Stimulated activated naive CD8-positive, alpha-beta T cell treated with anti-CD3 and anti-CD28 coated beads, Interleukin-15, amount 100 ng/mL, for 72 hours (primary cell): ENCODE measurements at places on chromosomes 3 and 15.

DNA sequence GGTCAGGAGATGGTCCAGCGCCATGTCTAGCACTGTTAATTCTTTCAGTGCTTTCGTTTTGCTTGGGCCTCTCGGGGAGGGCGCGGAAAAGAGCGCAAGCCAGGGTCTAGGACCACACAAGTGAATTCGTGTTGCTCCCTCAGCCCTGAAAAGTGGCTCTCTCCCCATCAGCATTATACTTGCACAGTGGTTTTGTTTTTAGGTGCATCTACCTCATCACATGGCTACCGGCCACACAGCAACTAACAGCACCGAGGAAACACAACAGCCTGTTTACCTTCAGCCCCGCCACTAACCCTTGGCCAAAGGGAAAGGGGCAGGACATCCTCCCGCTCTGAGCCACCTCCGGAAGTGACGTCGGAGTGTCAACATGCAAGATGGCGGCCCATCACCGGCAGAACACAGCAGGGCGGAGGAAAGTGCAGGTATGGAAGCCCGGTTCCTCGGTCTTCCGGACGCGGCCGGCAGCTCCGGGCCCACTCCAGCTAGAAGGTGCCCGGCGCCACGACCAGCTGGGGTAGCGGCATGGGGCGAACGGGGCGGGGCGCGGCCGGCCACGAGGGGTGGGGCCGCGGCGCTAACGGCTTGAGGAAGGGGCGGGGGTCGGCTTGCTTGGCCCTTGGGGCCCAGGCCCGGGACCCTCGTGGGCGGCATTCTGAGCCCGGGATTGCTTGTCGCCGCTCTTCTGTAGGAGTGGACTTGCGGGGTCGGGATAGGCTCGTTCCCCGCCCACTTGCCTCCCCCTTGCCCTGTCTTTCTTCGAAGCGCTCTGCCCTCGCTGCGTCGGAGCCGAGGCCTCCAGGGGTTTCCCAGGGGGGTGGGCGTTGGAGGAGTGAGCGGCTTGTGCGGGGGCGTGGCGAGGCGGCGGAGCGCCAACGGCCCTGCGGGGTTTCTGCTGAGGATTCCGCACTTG, at the start of the genes SCN11A and WDR48:
Gene SCN11A (minus strand): TSS at position 296 of the 913 bp plus-strand sequence. CDS start 101,582 bp downstream, outside the sequence.
Gene WDR48 (plus strand): TSS at position 368 of the 913 bp plus-strand sequence. CDS start 10 bp downstream, at position 378.
- DNase-seq, result peak; percentile 85

- no peak for DNase-seq
Observed at GRCh38 chr3:71185733-71186455, 397.6 kb downstream of the FOXP1 start.

- DNase-seq, result no peak
Observed at GRCh38 chr15:65081758-65082157, 5.2 kb downstream of the KBTBD13 start.

GRCh38 chr15:66752078-66752477, 50.0 kb downstream of the SMAD6 start:
- no peak for DNase-seq

DNA sequence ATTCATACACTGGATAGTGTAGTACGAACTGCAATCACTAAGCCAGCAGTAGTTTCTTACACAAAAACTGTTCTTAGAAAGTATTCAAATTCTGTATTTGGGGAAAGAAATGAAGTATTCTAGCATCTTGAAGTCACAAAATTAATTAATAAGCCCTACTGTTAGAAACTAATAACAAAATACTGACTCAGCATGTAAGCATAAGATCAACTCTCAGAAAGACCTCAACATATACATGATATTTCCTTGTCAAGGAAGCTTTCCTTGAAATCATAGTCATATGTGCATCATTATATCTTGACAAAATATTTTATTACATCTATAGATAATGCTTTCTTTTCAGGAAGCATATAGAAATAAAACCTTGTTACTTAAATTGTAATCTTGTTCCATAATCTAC, 115.5 kb upstream of the GOLGA6L6 start:
- DNase-seq, result no peak
